ENCODE measurements at places on chromosomes 13 and 19.

GRCh38 chr13:21309542-21310172 is 133.2 kb downstream of the MRPL57 start:
- DNase-seq: no peak

- no peak for DNase-seq
These were observed 10.4 kb downstream of the ZNF146 start for GRCh38 chr19:36225219-36225892.

- DNase-seq: peak; percentile 59
These were observed 4.1 kb downstream of the ARHGEF1 start for GRCh38 chr19:41886761-41887710.

DNA sequence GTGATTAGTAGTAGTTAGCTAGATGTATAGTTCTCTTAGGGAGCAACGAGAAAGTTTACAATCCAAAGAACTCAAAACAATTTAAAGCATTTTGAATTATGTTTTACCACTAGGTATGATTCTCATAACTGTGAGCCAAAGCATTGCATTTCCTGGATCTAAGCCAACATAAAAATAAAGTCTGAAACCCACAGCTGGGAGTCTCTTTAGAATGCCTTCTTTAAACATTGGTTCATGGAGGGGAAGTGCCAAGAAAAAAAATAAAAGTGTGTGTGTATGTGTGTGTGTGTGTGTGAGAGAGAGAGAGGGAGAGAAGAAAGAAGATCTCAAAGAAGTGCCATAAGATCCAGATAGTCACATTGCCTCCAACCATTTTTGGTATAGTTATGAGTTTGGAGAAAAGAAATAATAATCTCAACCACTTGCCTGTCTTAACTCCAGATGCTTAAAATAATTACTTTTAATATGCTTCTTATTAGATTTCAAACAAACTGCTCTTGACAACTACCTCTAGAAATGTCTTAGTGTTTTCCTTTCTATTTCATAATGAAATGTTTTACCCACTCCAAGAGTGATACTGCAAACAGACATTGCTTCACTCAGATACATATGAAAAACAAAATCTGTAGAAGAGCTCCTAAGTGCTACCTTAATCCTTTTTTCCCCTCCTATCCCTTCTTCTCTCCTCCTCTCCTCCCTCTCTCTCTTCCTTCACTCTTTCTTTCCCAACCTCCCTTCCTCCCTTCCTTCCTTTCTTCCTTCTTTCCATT is 554.1 kb downstream of the KCTD12 start:
- DNase-seq: no peak

DNA sequence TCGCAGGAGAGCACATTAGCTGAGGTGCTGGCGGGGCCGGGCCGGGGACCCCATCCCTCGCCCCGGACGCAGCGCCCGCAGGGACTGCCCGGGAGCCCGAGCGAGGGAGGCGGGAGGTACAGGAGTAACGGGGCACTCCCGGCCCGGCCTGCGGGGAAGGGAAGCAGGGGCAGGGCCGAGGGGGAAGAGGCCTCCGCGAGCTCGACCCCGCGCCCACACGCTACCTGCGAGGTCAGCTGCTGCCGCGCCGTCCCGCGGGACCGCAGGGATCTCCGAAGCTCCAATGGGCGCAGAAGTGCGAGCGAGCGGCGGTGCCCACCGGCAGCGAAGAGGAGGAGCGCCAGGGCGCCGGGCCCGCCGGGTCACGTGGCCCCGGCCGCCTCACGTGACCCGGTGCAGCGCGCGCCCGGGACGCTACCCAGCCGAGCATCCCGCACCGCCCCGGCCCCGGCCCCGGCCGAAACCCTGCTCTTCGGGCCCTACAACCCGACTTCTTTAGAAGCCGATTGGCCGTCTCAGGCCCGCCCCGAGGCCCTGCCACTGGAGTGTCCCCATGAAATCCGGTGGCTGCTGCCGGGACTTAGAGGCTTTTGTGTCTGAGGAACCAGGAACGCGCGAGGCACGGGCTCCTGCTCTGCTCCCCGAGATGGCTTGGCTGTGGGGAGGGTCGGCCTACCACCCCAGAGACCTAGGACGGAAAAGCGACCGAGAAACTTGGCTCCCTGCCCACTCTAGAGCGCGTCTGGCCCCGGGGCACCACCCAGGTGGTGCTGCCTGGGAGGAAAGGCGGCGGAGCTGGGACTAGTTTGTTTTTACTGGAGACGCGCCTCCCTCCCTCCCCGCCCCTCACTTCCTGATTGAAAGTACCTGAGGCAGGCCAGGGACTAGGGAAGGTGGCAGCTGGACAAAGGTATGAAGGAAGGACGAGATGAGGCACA is at the start of gene RCBTB1:
Gene RCBTB1 (minus strand): TSS at position 339 of the 938 bp plus-strand sequence. CDS start 18,279 bp downstream, outside the sequence.
- DNase-seq: peak; percentile 55

- no peak for DNase-seq
These were observed 49.6 kb upstream of the ANKRD10 start for GRCh38 chr13:110964229-110965037.

Data from stimulated activated CD4-positive, alpha-beta T cell treated with anti-CD3 and anti-CD28 coated beads, Interleukin-1b, Interleukin-23, amount 100 ng/mL, for 24 hours (primary cell).